Activated CD4-positive, alpha-beta T cell treated with anti-CD3 and anti-CD28 coated beads for 36 hours (primary cell): ENCODE measurements at places on chromosomes 1 and 21.

- no peak for DNase-seq
Observed at GRCh38 chr21:16125274-16125673, 395.5 kb downstream of the USP25 start.

GRCh38 chr1:11486231-11487009 is 7.5 kb downstream of the DISP3 start:
- no peak for DNase-seq

DNA sequence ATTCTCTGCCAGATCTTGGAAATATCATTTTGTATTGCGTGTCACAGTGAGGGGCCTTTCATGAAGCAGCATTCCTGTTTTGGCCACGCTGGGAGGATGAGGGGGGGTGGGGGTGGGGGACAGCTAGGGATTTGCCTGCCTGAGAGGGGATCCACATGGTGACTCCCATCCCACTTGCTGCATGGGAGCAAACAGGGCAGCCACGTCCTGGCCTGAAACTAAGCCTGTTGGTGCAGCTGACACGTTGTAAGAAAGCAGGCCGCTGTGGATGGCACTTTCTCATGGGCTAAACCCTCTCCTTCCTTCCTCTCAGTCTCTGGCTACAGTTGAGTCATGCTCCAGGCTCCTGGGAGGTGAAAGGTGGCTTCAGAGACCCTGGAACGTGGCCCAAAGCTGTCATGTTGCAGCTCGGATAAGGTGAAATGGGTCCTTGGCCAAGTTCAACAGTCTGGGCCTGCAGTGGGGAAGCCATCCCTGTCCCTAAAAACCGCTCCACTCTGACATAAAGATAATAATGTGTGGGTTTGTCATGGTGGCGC is 346.7 kb upstream of the VAMP3 start:
- DNase-seq = no peak

GRCh38 chr1:39044762-39045161 is 18.6 kb downstream of the NDUFS5 start:
- DNase-seq = no peak

- no peak for DNase-seq
Observed at GRCh38 chr1:234199476-234200127, 173.7 kb upstream of the COA6 start.

GRCh38 chr1:170776252-170776651 is 112.3 kb downstream of the PRRX1 start:
- DNase-seq = no peak

DNA sequence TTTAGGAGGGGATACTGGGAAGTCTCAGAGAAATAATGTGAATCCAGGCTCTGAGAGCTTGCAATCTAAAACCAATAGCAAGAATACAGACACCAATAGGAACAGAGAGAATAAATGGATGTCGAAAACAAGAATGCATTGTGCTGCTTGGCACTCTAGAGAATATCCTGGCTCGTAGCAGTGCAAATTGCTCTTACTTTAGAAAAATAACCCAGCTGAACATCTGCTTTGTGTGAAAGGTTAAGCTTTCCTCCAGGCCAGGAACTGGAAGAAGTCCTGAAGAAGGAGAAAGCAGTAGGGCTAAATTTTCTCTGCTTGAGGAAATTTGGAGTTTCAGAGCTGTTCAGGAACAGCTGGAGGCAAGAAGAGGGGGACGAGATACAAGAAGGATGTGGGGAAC is 382.3 kb downstream of the HHIPL2 start:
- no peak for DNase-seq

DNA sequence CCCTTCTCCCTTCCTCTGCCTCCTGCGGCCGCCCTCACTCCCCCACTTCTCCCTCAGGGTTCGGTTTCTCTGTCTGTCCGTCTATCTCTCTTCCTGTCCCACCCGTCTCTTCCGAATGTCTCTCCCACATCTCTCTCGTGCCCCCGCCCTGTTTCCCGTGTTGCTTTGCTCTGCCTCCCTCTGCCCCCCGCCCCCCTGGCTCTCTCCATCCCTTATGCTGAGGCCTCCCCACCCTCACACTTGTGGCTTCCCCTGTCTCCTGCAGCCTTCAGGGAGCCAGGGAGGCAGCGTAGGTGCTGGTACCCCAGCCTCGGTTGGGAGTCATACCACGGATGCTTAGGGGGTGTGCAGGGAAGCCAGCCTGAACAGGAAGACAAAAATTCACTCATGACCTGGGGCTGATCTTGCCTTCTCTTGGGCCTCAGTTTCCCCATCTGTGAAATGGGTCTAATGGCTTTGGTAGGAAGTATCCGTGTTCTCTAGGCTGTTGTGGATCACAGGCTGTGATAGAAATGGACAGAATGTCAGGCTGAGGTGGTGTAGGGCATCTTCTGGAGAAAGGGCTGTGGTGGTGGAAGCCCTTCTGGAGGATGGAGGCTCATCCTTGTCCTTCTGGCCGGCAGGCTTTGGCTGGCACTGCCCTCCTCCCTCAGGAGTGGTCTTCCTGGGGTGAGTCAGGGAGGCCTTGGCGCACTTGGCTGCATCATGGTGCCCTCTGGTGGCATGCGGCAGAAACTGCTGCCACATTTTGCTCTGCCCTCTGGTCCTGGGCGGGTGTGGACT is 55.5 kb downstream of the FOXO6 start:
- peak; percentile 78 for DNase-seq

DNA sequence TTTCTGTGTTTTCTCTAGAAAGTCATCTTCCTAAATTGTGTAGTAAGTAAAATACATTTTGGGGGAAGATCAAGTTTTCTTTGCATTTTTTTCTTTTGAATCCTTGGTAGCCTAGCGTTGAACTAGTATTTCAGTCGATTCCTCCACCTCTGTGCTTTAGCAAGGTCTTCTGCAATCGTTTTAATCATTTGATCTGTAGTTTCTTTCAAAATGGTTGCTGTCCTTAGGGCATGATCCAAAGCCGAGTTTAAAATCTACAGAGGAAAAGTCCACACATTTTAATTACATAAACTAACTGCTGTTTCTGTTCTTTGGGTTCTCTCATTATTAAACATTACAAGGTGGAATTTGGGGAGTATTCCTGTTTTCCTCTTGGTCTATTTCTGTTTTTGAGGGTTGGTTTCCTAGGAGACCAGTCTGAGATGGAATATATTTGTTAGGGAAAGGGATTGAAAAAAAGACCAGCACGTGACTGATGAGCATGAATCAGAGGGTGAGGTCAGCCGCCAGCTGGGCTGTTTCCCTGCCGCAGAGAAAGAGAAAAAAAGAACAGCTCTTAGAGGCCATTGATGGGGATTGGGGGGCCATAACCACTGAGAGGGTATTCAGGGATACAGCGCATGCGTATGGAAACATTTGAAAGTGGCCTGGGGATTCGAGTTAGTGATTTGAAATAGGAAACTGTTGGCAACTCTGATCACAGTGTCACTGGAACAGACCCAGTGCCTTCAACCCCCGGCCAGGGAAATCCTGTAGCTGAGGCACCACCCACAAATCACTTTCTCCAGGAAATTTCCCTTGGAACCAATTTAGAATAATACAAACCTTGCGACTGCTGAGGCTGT is 40.6 kb downstream of the AKNAD1 start:
- no peak for DNase-seq

GRCh38 chr21:36306872-36307534 is 13.0 kb upstream of the MORC3 start:
- no peak for DNase-seq

DNA sequence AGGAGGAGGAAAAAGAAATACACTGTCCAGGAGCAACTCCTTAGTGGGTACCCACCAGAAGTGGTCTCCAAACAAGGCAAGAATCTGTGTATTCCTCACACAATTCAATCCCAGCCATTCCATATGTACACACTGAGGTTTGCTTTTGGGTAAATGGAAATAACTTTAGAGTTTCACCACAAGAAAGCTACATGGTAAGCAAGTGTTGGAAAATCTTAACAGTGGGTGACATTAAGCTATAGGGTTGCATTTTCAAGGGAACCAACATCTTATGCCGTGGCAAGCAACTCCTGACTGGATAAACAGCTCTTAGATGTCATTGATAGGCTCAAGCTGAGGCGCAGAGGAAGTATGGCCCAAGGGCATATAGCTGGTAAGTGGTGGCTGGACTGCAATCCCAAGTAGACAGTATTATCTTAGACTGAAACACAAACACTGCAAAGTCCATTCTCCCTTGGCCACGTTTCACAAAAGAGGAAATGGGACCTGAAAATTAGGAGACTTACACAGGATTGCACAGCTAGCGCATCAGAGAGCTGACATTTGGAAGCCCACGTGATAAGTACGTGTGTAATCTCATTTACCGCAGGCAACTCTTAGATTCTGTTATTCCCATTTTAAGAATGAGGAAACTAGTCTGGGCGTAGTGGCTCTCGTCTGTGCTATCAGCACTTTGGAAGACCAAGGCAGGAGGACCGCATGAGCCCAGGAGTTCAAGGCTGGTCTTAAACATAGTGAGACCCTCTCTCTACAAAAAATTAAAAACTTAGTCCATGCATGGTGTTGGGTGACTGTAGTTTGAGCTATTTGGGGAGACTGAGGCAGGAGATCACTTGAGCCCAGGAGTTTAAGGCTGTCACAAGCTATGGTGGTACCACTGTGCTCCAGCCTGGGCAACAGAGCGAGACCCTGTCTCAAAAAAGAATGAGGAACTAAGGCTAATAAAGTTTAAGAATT is 4.0 kb upstream of the BRWD1 start:
- DNase-seq = no peak

GRCh38 chr1:197285526-197286205 is 17.6 kb downstream of the CRB1 start:
- no peak for DNase-seq

GRCh38 chr21:37532868-37533780 is 166.6 kb downstream of the DYRK1A start:
- DNase-seq = peak; percentile 60

DNA sequence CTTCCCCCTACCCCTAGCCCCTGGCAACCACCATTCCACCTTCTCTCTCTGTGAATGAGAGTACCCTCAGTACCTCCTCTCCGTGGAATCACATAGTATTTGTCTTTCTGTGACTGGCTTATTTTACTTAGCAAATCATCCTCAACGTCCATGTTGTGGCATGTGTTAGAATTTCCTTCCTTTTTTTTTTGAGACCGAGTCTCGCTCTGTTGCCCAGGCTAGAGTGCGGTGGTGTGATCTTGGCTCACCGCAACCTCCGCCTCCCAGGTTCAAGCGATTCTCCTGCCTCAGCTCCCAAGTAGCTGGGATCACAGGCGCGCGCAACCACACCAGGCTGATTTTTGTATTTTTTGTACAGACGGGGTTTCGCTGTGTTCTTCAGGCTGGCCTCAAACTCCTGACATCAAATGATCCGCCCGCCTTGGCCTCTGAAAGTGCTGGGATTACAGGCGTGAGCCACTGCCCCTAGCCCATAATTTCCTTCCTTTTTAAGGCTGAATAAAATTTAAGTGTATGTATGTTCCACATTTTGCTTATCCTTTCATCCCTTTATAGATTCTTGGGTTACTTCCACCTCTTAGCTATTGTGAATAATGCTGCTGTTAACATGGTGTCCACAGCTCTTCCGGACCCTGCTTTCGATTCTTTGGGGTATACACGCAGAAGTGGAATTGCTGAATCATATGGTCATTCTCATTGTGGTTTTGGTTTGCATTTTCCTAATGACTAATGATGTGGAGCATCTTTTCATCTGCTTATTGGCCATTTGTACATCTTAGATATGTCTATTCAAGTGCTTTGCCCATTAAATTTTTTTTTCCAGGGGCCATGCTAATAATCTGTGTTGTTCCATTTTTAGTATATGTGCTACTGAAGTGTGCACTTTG is 32.3 kb downstream of the ERRFI1 start:
- no peak for DNase-seq

GRCh38 chr21:26144031-26144430 is 26.5 kb downstream of the APP start:
- DNase-seq = no peak

DNA sequence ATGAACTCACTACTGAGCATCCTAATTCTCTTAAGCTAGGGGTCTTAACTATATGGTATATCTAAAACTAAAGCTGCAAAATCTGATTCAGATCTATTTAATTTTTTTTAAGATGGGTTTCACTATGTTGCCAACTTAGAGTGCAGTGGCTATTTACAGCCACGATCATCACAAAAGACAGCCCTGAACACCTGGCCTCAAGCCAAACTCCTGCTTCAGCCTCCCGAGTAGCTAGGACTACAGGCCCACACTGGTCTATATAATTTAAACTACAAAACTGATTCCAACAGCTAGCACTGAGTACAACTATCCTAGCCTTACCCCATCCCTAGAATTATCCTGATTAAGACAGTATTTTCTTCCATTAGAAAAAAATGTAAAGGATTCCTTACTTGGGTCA is 37.1 kb downstream of the EIF4G3 start:
- no peak for DNase-seq

DNA sequence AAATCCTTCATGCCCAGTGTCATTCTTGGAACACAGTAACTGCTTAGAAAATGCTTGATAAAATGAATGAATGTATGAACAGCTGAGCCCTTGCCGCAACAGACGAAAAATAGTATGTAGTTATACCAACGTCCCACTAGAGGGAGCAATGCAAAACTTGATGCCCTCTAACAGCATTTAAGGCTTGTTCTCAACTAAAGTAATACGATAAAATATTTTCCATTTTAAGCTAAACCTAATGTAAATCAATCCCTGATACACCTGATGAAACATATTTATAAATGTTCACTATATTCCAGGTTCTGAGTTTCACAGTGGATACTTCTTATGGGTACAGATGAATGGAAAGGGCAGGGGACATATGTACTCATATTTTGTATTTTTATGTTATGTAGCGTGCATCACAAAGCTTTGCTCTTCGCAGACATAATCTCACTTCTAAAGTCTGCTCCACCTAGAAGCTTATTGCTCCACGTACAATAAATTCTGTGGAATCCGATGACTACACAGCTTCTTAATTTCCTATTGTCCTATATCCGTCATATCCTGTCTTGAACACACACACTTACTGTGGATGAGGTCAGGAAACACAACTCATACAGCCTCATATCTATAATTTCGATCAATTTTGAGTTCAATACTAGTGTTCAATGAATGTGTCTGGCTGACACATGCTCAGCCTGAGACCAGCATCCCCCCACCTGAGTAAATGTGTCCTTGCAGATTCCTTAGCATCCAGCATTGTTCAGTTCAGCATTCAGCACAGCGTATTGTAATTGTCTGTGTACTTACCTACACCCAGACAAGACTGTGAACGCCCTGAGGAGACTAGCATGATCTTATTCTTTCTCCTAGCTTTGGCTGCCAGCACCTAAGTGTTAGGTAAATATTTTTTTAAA is 4.4 kb upstream of the UTP25 start:
- peak; percentile 31 for DNase-seq

DNA sequence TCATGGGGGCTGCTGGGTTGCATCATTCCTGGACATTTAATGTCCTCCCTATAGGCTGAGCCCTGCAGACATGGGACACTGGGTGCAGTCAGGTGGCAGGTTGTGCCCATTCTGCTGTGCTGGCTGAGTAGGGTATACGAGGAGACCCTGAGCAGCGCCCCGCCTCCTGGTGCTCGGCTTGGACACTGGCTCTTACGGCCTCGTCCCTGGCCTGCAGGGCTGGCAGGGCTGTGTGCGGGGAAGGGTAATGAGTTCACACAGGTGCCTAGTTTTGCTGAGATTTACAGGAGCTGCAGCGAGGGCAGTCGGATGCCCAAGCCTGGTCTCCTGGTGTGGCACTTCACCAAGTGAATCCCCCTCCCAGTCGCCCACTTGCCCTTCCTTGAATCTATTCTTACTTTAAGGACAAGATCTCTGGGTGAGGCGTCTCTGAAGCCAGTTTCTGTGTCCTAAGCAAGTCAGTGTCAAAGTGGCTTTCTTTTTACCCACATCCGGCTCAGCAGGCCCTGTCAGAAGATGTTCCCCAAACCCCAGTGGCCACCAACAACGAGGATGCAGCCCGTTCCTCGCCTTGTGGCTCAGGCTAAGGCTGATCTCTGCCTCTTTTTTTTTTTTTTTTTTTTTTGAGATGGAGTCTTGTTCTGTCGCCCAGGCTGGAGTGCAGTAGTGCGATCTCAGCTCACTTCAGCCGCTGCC is 73.2 kb downstream of the MAN1C1 start:
- no peak for DNase-seq
